ENCODE measurements at places on chromosomes 7 and 10. TPM values are rescaled to one million over a fixed set of nuclear protein-coding genes. Genes with fewer than 3 reads are reported as not detected.

The CNNM1 gene
- 1.1 TPM for total RNA-seq

The CPED1 gene
- total RNA-seq: 61.4 TPM

The NUTM2A gene
- 1.5 TPM for total RNA-seq

The SPDYE1 gene
- not detected for total RNA-seq

GRCh38 chr7:66281678-66282590, 76.8 kb downstream of the TPST1 start:
- DNase-seq: no peak

DNA sequence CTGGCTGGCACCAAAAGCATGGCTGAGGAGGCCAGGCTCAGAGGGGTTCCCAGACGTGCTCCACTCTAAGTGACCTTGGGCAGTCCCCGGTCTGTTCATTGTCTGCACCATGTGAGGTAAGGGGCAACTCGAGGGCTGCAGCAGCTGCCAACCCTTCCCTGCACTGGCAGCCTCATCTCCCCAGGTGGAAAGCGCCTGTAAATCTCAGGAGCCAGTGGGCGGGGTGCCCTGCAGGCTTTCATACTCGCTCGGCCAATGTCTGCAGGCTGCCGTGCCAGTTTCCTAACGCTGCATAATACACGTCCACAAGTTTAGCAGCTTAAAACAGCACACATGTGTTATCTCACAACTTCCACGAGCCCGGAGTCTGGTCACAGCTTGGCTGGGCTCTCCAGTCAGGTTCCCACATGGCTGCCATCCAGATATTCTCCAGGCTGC, 12.6 kb upstream of the GDF10 start:
- no peak for DNase-seq

- no peak for DNase-seq
Measured at GRCh38 chr10:98339799-98340198, 71.8 kb upstream of the LOXL4 start.

GRCh38 chr10:123148414-123149161, 652 bp downstream of the HMX2 start:
- no peak for DNase-seq

DNA sequence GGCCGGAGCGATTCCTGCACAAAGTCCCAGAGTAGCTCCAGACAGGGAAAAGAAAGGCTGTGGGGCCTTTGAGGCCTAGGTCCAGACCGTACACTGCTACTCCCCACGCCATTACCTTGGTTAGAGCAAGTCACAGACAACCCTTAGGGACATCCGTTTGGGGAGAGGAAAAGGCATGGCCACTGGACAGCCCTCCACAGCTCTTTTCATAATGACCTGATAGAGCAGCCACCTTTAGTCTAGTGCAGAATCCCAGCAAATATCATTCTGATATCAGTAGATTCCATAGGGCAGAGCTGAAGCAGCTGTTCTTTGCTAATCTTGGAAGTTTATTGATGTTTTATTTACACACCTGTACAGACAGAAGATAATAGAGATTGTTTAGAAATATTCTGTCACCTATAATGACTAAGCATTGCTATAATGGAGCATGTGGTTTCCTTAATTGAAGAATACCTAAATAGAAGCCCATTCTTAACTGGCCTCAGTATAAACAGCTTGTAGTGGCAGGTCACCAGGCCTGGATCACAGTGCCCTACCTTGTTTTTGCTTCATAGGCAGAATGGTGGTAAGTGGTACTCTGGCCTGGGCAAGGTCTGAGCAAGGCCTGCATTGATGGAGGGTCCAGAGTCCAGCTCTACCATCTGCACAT, 27.9 kb downstream of the OGDH start:
- no peak for DNase-seq

GRCh38 chr10:34374356-34375045, 440.6 kb downstream of the PARD3 start:
- DNase-seq: no peak

DNA sequence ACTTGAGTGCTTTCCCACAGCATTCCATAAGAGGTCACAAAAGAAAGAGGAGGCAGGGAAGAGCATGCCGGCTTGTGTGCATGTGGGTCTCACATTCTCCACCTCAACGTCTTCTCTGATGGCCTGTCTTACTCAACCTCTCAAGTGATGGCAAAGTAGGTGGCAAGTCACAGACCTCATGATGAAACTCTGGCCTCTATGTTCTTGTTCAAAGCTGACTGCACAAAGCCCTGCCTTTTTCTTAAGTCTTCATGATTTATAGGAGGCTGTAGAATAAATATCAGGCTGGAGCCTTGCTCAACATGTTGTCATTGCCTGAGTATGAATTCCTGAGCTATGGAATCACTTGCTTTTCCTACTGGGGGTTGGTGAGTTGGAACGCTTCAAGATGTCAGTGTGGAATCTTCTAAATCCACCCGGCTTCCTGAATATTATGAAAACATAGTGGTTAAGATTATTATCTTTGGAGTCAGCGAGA, 213.6 kb upstream of the INHBA start:
- no peak for DNase-seq

DNA sequence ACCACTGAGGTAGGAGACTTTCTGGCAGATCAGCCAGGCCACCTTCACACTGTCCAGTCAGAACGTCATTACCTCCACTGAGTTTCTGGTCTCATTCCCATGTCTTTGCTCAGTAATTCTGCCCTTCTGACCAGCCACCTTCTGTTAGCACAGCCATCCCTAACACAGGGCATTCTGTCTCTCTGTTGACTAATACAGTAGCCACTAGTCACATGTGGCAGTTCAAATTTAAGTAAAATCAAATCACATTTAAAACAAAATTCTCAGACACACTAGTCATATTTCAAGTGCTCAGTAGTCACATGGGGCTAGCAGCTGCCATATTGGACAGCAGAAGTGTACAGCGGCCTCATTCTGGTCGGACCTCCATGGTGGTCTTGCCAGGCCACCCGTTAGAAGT, 7.4 kb downstream of the CPSF4 start:
- no peak for DNase-seq

DNA sequence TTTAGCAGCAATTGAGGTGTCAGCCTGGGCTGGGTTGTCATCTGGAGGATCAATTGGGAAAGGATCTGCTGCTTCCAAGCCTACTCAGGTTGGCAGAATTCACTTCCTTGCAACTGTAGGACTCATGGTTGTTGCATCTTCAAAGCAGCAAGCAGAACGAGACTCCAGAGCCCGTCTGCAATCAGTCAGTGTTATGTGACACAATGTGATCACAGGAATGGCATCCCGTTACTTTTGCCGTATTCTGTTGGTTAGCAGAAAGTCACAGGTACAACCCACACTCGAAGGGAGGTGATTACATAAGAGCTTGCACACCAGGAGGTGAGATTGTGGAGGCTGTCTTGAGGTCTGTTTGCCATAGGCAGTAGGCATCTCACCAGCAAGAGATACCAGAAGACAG, 15.4 kb upstream of the LYZL1 start:
- no peak for DNase-seq

DNA sequence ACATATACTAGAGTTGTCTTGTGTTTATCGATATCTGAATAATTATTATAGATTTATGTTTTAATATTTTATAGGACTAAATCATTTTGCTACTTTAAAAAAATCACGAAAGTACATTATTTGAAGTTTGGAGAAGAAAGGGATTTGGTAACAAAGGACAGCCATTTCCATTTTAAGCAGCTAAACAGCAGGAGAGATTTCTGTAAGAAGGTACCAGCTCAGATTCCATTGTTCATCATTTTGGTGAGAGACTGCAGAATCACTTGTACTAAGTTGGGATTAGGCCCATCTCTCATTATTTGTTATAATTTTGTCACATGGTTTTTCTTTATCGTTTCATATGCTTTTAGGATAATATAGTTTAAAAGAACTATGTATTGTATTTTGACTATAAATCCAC, 46.7 kb downstream of the PALS2 start:
- no peak for DNase-seq

GRCh38 chr10:32906595-32906994, 51.4 kb downstream of the ITGB1 start:
- no peak for DNase-seq

- DNase-seq: no peak
Measured at GRCh38 chr7:51349820-51350545, 33.4 kb upstream of the COBL start.

All from ureter (tissue), 1 donor.